Jurkat, Clone E6-1 (cell line): ENCODE measurements at places on chromosomes 11 and 22.

DNA sequence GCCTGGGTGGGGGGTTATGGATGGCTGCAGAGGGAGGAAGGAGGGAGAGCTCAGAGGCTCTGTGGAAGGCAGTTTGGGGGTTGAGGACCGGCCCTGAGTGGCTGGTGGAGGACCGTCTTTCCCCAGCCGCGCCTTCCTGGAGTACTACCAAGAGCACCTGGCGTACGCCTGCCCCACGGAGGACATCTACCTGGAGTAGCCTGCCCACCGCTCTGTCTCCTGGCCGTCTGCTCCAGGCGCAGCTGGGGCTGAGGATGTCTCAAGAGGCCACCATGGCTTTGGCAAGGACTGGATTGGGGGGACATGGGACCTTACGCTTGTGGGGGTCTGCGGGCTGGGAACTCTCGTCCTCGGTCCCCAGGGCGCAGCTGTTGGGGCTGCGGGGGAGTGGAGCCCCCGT, 10.0 kb downstream of the MAPK8IP2 start:
- no peak for DNase-seq

DNA sequence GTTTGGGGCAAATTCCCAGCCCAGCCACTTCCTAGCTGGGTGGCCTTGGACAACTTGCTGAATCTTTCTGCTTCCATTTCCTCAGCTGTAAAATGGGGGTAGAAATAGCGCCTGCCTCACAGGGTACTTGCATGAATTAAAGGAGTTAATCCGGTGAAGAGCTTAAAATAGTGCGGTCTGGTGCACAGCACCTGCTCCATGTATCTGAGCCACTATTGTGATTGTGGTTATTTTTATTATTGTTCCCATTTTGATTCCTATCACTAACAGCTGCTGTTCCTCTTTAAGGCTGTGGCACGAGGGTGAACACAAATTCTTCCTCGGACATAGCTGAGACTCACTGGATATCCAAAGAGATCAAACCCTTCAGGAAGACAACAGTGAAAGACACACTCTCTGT, 46.9 kb upstream of the TP53I11 start:
- DNase-seq: no peak

GRCh38 chr11:28581286-28582242, 473.4 kb downstream of the METTL15 start:
- DNase-seq: no peak

GRCh38 chr22:17371448-17371847, 2.2 kb downstream of the CECR2 start:
- DNase-seq: no peak

DNA sequence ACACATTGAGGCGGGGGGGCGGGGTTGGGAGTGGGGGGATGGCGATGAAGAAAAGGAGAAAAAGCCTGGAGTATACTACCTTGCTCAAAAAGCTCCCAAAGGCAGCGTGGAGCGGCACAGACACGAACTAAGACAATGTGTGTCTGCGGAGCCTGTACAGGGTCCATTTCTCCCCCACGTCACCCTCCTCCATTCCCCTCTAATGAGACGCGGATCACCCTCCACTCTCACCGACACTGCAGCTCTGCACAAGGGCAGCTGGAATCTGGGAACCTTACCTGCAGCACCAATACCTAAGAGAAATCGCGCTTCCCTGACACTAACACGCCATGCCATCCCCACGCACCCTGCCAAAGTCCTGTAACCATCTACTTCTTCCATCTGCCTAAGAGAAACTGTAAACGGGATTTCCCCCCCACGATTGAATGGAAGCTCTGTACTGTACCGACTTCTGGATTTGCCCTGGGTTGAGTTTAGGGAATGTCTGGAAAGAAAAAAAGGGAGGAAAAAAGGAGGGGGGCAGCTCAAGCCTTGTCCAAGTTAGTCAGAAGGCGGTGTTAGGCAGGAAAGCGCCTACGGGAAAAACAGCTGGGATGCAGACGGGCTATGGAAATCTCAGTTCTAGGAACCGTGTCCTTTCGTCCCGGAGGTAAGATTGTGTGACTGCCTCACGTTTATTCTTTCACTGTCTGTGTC, 125.7 kb upstream of the C11orf58 start:
- DNase-seq: no peak

GRCh38 chr11:87125257-87125656, 87.5 kb downstream of the TMEM135 start:
- DNase-seq: no peak

DNA sequence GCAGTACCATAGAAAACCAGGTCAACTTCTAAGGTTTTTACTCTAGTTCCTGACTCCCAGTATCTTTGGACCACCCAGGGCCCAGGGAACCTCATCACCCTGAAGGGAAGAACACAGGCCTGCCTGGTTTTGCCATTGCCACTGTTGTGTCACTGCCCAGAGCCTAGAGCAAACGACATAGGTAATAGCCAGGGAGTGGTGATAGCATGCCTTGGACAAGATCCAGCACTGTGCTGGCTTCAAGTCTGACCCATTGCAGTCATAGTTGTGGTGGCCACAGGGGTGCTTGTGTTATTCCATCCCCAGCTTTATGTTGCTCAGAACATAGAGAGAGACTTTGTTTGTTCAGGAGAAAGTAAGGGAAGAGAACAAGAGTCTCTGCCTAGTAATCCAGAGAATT, 2310.2 kb downstream of the LRRC4C start:
- DNase-seq: no peak

- DNase-seq: no peak
Measured at GRCh38 chr11:111707039-111707690, 59.0 kb downstream of the PPP2R1B start.

DNA sequence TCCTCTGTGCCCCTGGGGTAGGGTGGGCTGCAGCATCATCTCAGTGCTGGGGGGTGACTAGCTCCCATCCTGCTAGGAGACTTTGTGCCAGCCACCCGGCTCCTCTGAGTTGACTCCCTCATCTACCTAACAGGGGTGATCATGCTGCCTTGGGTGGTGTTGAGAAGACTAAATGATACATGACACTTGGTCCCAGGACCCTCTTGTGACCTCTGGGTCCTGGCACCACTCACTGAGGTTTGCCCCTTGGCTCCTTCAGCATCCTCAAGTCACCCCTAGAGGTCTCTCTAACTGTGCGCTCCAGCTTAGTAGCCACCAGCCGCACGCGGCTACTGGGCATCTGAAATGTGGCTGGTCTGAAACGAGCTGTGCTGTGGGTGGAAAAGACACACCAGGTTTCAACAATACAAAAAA, 72.1 kb downstream of the LRRC32 start:
- peak; percentile 4 for DNase-seq

GRCh38 chr11:102831489-102832440, 11.6 kb downstream of the MMP3 start:
- no peak for DNase-seq

GRCh38 chr11:353179-353873, 16.0 kb upstream of the B4GALNT4 start:
- no peak for DNase-seq

DNA sequence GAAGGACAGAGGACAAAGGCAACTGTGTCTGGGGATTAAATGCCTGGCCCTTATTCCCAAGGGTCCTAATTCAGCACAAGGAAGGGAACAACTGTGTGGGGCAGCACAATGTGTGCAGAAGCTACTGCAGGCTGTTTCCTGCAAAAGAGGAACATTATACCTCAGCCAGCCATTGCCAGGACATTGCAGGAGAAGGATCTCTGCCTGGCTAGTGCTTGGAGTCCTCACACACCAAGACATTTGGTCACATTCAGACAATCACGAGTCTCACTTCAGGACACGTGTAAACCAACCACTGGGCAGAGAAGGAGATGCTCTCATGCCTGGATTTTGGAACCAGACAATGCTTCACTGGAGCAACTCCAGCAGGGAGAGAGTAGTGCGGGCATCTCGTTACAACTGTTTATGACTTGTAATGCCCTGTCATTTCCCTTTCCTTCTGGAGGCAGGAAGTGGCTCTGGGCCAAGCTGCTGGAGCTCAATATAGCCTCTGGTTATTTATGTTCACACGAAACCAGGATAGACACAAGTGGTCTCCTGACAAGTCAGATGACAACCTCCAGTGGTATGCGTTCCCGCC, 23.9 kb upstream of the ZC3H12C start:
- peak; percentile 21 for DNase-seq

DNA sequence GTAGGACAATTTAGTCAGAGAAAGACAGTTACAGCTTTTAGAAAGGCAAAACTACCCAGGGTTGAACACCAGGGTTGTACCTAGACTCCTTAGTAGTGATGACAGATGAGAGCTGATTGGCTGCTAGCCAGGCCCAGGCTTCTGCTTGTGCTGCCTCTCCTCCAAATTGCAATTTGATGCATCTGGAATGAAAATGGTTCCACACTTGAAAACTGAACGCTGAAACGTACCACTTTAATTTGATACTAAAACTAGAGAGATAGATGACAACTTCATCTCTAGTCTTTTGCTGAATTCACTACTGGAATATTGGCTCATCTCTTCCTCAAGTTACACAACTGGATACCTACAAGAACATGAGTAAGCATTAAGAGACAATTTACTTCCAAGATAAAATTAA, 19.2 kb upstream of the FNBP4 start:
- no peak for DNase-seq
